Urothelium cell line (cell line): ENCODE measurements at places on chromosomes 3 and 15.

DNA sequence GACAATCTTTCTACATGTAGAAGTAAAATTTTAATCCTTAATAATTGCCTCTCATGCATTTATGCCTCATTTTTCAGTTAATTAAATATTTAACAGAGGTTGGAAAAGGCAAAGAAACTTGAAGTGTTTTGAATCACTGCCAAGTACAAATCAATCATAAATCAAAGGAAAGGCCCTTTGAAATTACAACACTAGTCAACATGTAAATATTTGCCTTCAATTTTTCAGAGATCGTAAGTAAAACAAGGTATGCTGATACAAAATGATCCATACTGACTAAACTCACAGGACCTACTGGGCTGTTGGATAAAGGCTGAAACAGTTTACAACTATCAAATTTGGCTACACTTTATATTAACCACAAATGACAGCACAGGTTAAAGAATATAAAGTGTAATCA, 33.9 kb downstream of the ZBBX start:
- DNase-seq, result no peak

GRCh38 chr3:177725165-177725564, 527.9 kb upstream of the TBL1XR1 start:
- no peak for DNase-seq

- no peak for DNase-seq
These were observed 1173.6 kb downstream of the OTOL1 start for GRCh38 chr3:162670181-162670580.

DNA sequence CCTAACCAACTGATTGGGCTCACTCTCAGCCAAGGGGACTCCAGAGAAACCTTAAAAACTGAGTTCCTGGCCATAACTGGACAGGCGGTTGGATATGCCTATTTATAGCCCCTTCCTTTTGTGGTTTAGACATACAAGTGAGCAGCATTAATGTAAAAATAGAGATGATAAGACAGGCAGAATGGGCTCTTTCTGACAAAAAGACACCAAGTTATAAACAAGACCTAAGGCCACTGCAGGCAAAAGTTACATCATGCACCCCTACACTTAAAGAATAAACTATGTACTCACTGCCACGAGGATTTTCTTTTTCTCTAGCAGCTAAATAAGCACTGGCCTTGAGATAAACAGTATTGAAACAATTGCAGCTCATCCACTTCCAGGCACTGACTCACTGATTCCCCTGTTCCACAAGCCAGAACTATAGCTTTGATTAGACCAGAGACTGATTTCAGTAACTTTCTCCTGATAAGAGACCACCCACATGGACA, 30.1 kb downstream of the SUCNR1 start:
- no peak for DNase-seq

DNA sequence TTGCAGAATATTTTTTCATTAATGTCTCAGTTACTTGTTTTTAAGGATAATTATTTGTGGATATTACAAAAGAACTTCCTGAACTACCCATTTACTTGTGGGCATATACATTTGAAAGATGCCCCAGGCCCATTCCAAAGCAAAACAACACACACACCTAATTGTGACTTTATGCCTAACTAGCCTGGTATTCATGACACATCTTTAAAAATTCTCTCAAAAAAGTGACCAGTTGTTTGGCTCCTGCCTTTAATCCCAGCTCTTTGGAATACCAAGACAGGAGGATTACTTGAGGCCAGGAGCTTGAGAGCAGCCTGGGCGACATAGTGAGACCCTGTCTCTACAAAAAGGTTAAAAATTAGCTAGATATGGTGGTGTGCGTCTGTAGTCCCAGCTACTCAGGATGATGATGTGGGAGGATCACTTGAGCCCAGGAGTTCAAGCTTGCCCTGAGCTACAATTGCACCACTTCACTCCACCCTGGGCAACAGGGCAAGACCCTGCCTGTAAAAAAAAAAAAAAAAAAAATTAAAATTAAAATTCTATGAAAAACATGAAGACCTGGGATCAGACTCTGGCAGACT, 51.7 kb upstream of the SLC4A7 start:
- no peak for DNase-seq

- DNase-seq, result no peak
These were observed 127.1 kb upstream of the GRM7 start for GRCh38 chr3:6733699-6734394.

DNA sequence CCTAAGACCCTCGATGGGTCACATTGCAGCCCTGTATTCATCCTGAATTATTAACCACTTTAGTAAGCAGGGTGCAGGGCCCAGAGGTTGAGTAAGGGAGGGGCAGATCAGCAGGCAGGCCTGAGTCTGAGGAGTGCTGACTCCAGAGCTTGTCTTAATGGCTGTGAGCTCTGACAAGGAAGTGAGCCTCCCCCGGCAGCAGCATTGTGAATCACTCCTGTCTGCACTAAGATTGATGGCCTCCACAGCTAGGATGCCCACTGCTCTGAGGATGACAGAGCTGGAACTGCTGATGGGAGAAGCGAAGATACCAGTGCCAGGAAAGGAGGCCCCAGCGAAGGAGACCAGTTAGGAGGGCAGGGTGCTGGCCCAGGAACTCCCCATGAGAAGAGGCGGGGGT, 46.5 kb upstream of the CCDC174 start:
- peak; percentile 53 for DNase-seq

DNA sequence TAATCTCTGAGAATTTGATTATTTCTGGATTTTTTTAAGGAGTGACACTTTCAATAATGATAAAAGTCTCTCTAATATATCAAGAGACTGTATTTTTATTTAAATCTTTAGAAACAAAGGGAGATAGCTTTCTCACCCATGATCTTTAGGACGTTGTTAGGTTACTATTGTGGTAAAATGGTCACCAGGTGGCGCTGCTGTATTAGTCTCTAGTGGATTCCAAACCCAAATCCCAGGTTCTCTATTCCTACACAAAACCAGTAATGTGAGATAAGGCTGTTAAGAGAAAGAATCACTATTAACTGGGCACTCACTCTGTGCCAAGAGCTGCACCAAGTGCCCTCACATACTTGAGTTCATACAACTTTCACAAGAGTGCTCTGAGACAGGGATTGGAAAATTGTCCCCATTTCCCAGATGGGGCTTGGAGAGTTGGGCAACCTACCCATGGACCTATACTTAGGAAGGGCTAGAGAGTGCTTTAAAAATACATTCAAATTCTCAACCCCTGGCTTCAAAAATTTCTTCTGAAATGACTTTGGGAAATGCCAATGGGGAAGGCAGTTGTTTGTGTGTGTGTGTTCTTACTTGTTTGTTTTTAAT, 593.4 kb upstream of the TGFBR2 start:
- DNase-seq, result peak; percentile 44

- no peak for DNase-seq
These were observed 96.9 kb upstream of the STRIT1 start for GRCh38 chr3:155390351-155390750.

- DNase-seq, result no peak
These were observed 76.3 kb downstream of the KLHL25 start for GRCh38 chr15:85718271-85718971.

DNA sequence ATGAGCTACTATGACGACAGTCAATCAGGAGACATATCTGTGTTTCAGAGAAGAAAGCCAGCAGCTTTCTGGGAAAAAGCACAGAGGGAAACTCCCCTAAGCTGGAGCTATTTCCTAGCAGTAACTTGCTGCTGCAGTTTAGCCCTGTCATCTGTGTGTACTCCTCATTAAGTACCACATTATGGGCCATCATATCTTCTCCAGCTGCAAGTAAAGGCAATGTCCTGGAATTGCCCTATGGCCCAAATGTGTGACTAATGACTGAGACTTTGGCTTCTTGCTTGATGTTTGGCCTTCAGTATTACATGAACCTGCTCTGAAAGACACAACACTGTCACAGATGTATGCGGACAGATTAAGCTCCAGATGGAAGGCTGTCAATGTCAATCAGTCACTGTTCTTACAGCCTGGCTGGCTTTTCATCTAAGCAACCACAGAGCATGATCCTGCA, 190.8 kb downstream of the FHIT start:
- no peak for DNase-seq

DNA sequence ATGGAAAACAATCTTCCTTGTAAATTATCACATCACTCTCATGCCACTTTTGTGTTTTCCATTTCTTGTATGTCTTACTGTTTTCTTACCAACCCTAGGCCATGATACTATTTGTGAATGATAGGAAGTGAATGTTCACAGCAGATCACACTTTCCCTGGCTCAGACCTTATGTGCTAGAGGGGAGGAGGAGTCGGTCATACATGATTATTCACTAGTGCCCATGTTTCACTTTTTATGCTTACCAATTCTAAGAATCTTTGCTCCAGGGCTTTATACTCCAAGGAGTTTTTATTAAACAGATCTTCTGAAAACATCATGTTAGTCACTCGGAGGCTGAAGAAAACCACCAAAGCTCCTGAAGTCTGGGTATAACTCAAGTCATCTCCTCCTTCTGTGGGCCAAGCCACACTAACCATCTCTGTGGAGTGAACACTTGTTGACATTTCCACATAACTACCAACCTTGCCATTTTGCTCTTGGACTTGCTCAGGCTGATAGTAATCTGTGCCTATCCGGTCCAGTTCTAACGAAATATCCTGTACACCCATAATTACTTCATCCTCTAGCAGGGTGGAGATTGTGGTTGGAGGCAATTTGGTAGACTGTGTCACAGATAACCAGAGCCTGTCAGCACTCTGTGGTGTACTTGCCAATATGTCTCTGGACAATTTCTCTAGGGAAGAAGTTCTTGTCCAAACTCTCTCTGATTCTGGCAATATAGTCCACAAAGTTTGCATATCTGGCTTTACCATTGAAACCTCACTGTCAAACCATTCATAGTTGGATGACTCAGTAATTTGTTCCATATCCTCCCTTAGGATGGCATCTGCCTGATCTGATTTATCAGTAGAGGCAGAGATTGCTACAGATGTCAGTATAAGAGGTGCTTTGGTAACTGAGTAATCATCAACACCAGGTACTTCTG, 76.8 kb downstream of the IMPG2 start:
- no peak for DNase-seq

DNA sequence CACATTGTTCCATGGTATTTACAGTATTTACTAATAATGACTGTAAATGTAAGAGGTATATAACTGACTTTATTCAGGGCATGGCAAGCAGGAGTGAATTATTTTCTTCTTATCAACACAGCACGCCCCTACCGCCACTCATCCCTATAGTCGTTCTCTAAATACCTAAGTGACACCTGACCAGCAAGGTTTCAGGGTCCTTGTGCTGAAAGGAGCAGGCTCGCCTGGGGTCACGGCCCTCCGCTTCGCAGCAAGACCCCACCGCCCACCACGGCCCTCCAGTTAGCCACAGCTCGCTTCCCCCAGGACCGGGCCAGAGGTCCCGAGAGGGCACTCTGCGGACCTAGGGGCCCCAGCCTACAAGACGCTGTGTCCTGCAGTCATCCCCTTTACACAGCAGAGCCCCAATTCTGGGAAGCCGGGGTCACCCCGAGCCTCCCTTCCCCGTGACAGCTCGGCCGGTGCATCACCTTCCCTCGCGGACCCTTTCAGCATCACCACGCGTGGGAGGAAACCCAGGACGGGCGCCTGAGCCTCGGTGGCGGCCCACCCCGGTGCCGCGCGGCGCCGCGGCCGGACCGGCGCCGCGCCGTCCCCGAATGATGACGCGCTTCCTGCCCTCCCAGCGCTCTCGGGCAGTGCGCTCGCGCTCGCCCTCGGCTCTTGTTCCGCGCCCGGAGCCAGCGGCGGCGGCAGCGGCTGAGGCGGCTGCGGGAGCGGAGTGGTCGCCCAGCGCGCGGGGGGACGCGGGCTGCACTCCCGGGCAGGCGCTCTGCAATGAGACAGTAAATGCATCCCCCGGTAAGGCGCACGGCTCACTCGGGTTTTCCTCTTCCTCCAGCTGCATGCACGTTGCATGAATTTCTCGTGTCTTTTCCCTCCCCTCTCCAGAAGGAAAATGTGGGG, 225.1 kb upstream of the C2CD4B start:
- DNase-seq, result peak; percentile 97

- no peak for DNase-seq
These were observed 6.2 kb upstream of the SPSB4 start for GRCh38 chr3:141044695-141045641.

DNA sequence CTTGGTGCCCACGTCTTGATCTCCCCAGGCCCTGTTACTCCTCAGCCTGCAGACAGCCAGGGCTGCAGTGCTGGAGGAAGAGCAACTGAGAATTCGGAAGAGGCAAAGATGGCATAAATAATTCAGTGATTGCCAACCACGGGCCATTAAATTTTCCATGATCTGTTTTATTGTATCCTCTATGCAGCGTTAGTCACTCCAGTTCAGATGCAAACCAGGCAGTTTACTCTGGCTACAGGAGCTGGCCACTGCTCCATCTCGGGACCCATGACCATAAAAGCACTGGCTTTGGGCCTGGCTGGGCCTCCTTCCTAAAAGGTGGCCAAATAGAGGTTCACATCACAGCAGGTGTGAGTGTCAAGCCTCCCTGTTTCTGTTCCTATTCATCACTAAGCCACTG, 137.6 kb upstream of the TLE3 start:
- no peak for DNase-seq

DNA sequence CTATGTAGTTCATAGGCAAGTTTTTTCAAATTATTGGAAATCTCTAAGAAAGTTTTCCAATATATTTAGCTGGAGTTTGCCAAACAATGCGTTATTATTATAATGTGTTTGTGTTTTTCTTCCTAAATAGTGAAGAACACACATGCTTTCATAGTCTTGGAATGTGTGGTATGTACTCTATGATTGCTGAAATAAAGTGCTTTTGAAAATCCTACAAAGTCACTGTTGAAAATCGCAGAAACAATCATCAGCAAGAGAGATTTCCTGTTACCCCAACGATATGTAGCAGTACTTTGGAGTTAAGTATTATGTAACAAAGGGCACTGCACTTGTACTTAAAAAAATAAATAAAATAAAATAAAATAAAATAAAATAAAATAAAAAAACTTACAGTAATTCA, 796.2 kb downstream of the NAALADL2 start:
- no peak for DNase-seq

GRCh38 chr3:196378146-196378841, 40.1 kb upstream of the TM4SF19 start:
- DNase-seq, result no peak

DNA sequence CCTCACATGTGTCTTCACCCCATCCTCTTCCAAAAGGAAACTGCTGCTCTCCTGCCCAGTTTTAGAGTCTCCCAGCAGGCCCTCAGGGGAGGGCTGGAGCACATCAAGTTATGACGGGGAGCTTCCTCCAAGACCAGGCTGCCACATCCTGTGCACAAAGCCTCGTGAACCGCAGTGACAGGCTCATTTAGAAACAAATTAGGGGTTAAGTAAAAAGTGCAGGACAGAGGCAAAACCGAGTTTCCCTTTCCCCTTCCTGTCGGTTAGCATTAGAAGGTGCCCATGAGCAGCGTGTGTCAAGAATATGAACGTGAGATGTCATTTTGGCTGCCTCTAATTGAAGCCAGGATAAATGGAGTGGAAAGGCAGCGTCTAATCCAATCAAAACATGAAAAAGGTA, 199.7 kb downstream of the ARRDC4 start:
- no peak for DNase-seq

GRCh38 chr3:143090486-143090885, 29.1 kb upstream of the CHST2 start:
- no peak for DNase-seq

GRCh38 chr3:141933421-141934300, 57.2 kb downstream of the ATP1B3 start:
- DNase-seq, result no peak
